ENCODE measurements at places on chromosomes 13 and 19.

DNA sequence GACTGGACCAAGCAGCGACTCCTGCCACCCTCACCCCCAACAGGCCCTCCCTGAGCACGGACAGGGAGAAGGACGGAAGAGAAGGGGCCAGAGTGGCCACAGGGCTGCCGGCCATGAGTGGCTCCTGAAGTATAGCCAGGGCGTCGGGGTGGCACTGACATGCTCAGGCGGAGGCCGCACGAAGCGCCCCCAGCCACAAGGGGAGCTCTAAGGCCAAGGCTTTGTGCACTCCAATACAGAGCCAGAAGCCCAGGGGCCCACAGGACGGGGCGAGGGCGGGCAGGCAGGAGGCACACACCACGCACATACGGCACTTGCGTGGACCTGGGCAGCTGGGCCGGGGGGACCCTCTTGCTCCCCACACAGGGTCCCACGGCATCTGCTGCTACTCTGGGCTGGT is 52.0 kb downstream of the KLF2 start:
- DNase-seq, result no peak

DNA sequence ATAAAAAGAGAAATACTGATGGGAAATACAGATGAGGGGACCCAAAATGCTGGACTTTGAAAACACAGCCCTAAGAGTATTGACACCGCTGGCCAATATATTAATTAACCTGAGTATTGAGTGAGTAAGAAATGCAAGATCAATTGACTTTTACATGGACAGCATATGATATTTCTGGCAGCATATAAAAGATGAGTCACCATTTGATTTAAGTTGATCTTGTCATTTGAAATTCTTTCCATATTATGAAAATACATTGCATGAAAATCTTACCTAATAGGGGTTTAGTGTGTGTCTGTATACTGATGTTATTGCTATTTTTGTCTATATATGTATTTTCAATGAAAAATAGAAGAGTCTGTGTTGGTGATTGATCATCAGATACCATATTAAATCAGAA is 619.6 kb downstream of the KCTD12 start:
- no peak for DNase-seq

GRCh38 chr13:75366380-75367280 is 115.3 kb downstream of the TBC1D4 start:
- no peak for DNase-seq

DNA sequence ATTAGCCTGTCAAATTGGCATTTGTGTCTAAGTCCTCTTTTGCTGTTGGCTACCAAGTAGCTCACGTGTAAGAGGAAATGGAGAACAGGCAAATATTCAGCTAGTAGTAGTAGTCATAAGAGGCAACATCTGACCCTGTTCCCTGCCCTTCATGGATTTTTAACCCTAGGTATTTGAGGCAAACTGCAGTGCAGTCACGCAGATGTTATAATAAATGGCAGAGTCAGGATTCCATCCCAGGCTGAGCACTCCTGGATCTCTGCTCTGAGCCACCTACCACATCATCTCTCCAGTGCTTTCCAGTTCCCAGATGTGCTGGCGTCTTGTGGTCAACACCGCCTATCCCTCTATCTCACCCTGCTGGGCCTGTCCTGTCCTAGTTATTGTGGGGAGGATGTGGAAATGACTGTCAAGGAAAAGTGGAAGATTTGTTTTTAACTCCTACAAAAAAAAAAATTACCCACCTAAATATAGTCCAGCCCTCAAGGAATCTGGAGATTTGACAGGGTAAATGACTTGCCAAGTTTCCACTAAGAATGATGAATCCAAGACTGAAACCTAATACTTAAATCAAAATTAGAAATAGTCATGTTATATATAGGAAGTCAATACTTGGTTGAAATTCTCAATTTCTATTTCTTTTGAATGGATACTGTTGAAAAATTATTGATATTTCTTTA is 322.9 kb downstream of the GPC6 start:
- DNase-seq, result no peak

DNA sequence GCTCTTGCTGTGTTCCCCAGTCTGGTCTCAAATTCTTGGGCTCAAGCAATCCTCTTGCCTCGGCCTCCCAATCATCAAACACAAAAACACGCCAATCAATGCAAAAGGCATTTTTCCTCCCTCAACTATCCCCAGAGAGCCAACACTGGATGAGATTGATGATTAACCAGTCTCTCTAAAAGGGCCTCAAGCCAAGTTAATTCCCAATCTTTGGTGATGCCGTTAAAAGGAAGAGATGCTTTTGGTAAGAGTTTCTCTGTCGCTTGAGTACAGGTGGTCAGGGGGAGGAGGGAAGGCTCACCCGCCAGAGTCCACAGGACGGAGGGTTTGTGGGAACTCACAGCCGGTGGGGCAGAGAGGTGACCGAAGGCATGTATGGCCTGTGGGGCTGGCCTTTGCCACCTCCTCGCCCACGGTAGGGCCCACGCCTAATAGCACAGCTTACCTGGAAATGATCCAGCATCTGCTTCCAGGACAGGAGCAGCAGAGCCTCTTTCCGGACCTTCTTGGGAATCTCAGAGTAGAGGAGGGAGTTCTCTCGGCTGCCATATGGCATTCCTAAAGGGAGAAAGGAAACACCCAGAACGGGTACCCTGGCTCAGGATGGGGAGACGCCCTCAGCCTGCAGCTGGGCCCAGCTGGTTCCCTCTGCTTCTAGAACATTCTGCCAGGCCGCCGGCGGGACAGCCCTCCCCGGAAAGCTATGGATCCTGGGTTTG is 18.1 kb downstream of the DPP9 start:
- no peak for DNase-seq

Measured in muscle of arm (tissue), 14 donors.